ENCODE measurements at places on chromosomes 4 and X.

DNA sequence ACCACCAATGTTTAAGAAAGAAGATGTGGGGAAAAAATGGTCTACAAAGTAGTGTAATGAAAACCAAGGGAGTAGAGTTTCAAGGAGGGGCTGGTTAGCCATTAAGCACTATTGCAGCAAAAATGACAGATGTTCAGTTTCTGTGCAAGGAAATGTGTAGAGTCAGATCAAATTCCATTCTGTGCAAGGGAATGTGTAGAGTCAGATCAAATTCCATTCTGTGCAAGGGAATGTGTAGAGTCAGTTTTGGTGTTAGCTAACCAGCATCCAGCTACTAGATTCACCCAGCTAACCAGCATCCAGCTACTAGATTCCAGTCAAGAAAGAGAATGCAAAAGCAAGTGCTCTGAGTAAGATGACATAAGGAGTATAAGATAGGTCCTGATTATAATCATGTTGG is 208.8 kb downstream of the COX18 start:
- DNase-seq: peak; percentile 58

GRCh38 chrX:30795981-30796958 is 92.8 kb downstream of the TAB3 start:
- DNase-seq: no peak

GRCh38 chr4:171538601-171539100 is 274.6 kb upstream of the GALNTL6 start:
- DNase-seq: no peak

GRCh38 chr4:101366331-101366730 is 19.0 kb upstream of the PPP3CA start:
- DNase-seq: peak; percentile 52

- DNase-seq: no peak
These were observed 78.4 kb downstream of the DRD5 start for GRCh38 chr4:9859810-9860209.

GRCh38 chr4:99394896-99395295 is 40.2 kb downstream of the ADH7 start:
- peak; percentile 76 for DNase-seq

DNA sequence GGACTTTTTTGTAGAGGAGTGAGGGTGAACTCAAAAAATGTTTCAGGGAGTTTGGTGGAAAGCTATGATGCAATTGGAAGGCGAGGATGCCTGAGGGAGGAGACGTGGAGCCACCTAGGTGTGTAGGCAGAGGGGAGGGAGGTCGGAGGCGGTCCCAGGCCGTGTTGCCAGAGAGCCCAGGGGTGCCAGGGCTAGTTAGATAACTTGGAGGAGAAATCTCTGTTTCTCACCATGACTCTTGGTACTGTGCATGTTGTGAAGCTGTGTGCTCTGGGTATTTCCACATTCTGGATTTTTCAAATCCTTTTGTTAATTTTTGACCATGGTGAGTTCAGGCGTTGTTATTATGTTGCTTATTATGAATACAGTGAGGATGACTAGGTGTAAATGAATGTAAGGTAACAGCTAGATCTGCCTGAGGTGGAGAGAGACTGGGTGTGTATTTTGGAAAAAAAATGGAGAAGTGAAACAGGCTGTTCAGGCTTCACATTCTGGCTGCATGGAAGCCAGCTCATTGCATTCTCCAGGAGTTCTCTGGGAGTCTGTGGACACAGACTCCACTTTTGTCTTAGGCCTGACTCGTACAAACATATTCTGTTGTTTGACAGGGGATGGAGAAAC is 4.5 kb downstream of the RAB9A start:
- DNase-seq: peak; percentile 20

DNA sequence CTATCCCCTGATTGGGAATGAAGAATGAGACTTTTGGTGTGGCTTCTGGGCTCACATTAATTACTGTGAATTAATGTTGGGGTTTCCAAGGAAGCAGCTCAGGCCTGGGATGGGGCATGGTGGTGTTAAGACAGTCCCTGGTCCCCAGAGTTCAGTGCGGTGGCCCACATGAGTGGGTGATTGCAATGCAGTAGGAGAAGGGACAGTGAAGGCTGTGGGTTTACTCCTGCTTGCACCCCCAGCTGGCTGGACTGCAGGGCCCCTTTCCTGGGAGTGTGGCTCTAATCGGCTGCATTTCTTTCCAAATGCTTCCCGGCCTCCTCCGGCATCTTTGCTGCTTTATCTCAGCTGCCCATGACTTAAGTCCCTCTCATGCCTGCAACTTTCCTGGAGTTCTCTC is 28.2 kb upstream of the GPR78 start:
- DNase-seq: no peak

GRCh38 chr4:41719417-41719816 is 29.1 kb downstream of the PHOX2B start:
- DNase-seq: peak; percentile 66

- peak; percentile 80 for DNase-seq
These were observed 130.2 kb downstream of the GASK1B start for GRCh38 chr4:158042591-158043030.

GRCh38 chr4:137762591-137762990 is 230.3 kb upstream of the PCDH18 start:
- no peak for DNase-seq

GRCh38 chr4:42104521-42104920 is 47.9 kb downstream of the BEND4 start:
- peak; percentile 32 for DNase-seq

DNA sequence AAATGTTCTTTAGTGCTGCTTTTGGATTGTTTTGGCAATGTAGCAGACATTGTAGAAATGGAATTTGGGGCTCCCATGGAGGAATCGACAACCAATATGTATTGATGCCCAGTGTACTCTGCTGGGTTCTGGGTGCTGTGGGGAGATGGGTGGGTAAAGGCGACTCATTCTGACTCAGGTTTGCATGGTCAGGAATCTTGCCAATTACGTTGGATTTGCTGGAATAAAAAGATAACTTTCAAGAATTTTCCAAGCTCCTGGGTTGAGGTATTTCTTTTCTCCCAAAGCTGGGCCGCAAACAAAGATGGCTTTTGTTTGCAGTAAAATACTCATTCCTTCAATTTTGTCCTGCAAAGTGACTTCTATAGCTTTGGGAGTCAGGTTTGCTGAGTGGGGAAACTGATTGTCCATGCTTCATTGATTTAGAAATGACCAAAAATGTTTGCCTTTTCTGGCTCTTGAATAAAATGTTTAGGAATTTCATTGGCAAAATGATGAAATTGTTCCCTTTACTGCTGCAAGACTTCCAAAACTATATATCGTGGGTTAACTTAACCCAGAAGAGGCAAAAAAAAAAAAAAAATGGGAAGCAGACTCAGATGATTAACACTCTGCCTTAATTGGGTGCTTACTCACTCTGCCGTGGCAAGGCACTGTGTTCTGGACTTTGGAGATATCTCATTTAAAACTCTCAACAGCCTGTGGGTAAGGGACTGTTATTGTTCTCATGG is 57.0 kb downstream of the RTL9 start:
- DNase-seq: peak; percentile 62

GRCh38 chrX:46260499-46260898 is 284.7 kb downstream of the ZNF674 start:
- no peak for DNase-seq

GRCh38 chr4:60865273-60865672 is 334.9 kb upstream of the ADGRL3 start:
- DNase-seq: peak; percentile 11

DNA sequence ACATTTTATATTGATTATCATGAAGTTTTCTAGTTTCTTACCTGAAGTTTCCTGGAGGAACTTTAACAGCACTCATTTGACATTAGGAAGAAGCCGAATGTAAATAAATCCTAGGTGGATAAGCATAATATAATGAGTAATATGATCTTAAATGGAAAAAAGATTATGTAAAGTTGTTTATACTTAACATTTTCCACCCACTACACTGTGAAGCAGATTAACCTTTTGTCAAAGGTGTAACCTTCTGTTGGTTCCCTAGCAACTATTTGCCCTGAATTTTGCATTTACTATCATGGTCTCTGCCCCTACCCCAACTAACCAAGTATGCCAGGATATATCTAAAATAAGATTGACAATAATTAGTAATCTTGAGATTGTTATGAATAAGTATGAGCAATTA is at the start of gene UGT2A1:
UGT2A1 (minus strand) TSS at position 101 of the 400 bp plus-strand sequence. CDS start 5,603 bp downstream, outside the sequence.
- no peak for DNase-seq

DNA sequence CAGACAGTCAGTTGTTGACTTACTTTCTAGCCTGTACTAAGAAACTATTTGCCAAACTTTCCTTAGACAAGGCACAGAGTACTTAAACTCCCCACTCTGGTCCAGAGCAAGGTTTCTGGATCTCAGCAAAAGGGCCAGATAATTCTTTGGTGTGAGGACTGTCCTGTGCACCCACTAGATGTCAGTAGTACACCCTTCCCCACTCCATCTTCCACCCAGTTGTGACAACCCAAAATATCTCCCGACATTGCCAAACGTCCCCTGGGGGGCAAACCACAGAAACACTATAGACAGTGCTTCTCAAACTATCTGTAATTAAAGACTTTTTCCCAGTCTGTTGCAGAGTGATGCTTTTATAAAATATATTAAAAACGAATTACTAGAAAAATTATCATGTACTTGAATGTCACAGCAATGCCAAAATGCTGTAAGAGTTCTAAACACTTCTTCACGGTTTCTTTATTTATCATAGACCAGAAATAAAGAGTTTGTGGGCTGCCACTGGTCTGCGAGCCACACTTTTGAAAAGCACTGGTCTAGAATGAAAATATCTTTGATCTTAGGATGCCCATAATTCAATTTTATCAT is 203.5 kb downstream of the PRDM5 start:
- DNase-seq: peak; percentile 69

- DNase-seq: peak; percentile 64
These were observed 309.4 kb downstream of the PPP3CA start for GRCh38 chr4:101037938-101038413.

DNA sequence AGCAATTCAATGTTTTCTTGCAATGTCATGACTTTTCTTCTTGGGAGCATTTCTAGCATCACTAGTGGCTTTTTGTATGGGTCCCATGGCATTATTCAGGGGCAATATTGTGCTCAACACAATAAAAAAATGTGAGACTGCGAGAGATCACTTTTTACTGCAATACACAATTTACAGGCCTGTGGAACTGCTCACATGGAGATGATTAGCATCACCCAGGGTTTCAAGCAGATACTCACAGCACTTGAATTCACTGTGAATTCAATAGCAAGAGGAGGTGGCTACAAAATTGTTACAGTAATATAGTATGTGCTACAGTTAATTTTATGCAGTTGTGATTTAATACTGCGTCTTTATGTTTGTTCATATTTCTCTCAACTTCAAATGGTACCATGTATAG is 50.4 kb downstream of the TBC1D19 start:
- no peak for DNase-seq

- DNase-seq: no peak
These were observed 559.3 kb downstream of the RAB28 start for GRCh38 chr4:12924728-12925320.

DNA sequence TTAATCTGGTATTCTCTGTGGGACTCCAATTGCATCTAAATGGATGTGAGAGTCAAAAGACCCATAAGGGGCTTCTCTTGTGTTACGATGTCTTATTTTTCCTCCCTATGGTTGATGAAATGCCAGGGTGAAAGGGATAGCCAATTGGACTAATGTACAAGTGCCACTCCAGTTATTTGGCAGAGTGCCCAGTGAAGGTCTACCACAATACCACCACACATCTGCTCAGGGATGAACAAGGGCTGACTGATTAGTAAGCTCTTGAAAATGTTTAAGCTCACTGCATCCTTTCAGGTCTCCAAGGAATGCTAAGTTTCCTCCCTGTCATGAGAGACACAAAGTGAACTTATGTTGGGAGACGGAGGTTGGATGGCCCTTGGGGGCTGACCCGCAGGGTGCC is 57.8 kb downstream of the HEPH start:
- no peak for DNase-seq
